ENCODE measurements at places on chromosomes 1 and 21.

GRCh38 chr1:185568155-185569123 lies 165.8 kb upstream of the HMCN1 start:
- no peak for DNase-seq

GRCh38 chr1:170241266-170241851 lies 95.6 kb downstream of the NTMT2 start:
- no peak for DNase-seq

- DNase-seq = no peak
Observed at GRCh38 chr1:76659171-76659940, 207.9 kb upstream of the ST6GALNAC5 start.

DNA sequence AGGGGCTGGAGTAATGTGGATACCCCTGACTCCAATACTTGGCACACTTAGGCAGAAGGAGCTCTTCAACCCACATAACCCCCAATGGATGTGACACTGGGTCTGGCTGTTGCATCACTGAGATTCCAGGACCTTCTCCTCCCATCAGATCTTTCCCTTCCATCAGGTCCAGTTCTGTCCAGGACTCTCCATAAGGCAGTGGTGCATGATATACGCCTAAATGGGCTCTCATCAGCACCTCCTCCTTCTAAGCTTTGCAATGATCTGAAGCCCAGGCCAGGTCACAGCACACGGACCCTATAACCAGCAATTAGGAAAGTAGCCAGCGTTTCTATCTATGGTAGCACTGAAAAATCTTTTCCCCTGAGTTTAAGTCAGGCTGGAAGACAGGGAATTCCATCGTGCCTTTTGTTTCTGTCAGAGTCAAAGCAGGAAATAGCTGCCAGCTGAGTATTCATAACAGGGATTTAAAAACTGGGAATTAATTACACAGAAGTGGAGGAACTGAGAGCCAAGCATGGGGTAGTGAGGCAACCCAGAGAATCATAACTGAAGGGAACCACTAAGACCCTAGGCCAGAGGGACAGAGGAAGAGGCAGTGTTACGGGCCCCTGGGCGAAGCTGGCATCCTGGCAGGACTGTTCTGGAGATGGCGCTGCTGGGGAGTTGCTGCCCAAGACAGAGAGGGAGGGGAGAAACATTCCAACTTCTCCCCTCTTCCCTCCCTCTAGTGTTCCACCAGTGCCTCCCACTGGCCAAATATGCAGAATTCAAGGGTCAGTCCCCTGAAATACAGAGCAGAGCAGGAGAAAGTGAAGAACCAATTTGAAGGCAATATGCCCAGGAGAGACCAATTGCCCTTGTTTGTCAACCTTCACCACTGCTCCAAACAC lies 37.5 kb upstream of the HOOK1 start:
- DNase-seq = no peak

GRCh38 chr1:97726386-97726785 lies 194.4 kb downstream of the DPYD start:
- no peak for DNase-seq

DNA sequence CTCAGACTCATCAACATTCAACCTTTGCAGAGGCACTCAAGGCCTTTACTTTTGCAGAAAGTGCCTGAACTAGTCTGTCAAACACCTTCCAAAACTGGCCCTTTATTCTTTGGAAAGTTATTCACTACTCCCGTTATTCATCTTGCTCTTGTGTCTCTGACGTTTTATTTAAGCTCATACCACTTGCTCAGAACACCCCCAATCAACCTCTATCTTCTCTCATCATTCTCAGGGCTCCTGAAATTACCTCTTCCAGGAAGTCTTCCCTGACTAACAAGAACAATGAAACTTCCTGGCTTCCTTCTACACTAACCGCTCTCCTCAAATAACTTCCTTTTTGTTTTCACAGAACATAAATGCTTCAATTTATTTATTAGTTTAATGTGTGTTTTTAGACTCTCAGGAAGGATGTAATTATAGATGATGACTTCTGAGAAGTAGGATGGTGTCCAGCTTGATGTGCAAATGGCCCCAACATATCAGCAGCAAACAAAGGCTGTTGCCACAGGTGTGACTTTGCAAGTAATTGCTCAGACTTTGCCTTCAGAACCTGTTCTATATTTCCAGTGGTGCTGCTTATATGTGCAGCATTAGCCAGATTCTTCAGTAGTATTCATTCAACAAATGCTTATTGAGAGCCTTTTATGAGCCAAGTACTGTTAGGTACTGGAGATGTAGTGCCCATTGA lies 22.8 kb upstream of the BATF3 start:
- no peak for DNase-seq

DNA sequence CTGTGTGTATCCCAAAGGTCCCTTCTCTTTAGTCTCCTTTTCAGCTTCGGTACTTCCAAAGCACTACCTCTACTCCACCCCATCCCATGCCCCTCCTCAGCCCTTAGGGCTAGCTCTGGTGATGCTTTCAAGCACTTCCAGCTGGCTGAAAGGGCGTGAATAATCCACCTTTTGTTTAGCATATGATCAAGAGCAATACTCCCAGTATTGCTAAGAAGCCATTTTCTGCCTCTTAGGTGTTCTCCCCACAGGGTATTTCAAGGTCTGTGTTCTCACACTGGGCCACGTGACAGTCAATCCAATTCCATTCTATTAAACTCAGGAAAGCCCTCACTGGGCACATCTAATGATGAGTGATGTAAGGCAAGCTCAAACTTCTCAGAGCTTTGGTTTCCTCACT lies 298.5 kb upstream of the PROX1 start:
- DNase-seq = no peak

GRCh38 chr1:44947063-44947773 lies 39.2 kb downstream of the EIF2B3 start:
- peak; percentile 76 for DNase-seq

DNA sequence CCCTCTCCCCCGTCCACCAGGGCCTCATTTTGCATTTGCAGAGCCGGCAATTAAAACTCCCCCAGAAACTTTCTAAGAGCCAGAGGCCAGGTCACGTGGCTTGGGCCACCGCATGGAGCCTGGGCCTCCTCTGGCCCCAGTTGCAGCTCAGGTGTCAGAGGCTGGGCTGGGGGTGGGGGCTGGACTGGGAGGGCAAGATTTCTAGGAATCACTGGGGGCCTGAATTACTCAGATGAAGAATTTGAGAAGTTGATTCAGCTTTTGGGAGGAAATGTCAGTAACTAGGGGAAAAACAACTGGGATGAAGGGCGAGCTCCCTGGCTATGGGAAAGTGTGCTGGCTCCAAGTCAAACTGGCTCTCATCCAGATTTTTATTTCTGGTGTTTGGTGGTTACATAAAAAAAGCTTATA lies 151.0 kb downstream of the CDC7 start:
- DNase-seq = peak; percentile 17

GRCh38 chr1:32770741-32771548 lies 46.2 kb downstream of the YARS1 start:
- no peak for DNase-seq

GRCh38 chr1:164640686-164641352 lies 81.8 kb downstream of the PBX1 start:
- DNase-seq = no peak

GRCh38 chr1:29805896-29806160 lies 569.5 kb downstream of the PTPRU start:
- DNase-seq = no peak

DNA sequence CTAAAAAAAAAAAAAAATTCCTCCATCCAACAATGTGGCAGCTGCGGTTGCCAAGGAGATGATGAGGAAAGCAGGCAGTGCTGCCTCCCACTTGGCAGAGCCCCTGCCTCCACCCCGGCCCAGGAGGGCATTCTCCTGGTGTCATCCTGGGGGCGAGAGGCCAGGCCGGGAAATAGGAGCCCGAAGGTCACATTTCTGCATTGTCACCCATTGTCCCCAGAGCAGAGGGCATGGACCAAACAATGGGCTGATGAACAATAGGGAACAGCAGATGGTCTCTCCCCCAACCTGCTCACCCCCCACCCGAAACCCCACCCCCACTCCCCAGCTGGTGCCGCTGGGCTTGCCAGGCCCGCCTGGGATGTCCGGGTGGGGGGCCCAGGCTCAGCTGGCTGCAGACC lies 37.3 kb downstream of the CAMK2N1 start:
- no peak for DNase-seq

- DNase-seq = no peak
Observed at GRCh38 chr1:113780374-113781146, 21.3 kb upstream of the PHTF1 start.

- no peak for DNase-seq
Observed at GRCh38 chr1:64192290-64192689, 11.1 kb upstream of the UBE2U start.

GRCh38 chr1:162019006-162019405 lies 4.7 kb downstream of the OLFML2B start:
- peak; percentile 86 for DNase-seq

GRCh38 chr1:188364927-188365449 lies 1536.2 kb downstream of the PLA2G4A start:
- DNase-seq = no peak

- DNase-seq = no peak
Observed at GRCh38 chr1:91685994-91686393, 185.3 kb downstream of the CDC7 start.

- DNase-seq = no peak
Observed at GRCh38 chr21:38478782-38479181, 19.5 kb downstream of the ERG start.

GRCh38 chr1:212256369-212256768 lies 28.8 kb upstream of the PPP2R5A start:
- DNase-seq = no peak

DNA sequence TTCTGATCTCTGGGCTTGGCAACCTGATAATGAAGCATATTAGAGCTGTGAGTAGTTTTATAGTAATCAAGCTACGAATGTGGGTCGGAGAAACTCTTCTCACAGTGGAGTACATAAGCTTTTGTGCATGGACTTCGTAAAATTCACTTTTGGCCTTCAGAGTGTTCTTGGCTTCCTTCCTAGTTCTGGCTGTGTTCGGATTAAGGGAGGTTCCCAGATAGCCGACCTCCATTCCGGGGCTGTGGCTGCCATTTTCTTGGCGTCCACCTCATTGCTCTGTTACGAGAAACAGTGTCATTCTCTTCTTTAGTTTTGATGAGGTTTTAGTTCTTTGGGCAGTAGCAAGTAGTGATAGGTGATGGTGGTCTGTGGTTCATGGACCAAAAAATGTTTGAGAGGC lies 26.3 kb downstream of the CAMTA1 start:
- no peak for DNase-seq

DNA sequence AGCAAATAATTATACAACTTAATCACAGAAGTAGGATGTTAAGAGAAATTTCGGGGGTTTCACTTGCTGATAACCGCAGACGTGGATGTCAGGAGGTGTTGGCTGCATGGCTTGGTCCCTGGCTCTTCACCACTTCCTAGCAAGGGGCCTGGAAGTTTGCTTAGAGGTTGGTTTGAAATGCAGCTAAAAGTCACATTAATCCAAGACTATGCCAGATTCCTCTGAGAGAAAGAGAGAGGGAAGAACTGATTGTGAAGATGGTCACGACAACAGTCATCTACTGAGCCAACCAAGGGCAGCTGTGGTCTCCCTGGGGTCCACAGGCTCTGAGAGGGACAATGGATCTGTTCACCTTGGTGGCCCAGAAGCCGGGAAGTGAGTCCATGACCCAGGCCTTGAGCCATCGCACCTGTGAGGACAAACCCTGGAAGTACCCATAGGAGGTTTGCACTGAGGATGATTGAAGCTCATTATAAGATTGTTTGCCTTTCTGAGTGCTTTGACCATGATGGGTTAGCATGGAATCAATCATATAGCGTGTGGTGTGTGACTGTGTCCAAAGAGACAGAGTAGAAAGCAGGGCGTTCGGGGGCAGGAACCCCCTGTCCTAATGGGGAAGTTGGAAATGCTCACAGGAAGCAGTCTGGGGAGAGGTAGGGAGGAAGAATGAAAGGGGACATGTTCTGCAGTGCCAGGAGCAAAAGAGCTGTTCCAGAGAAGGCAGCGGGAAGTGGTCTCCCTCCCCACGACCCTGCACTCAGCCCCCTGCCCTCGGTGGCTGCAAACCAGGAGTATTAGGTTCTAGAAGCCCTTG lies 47.1 kb downstream of the UMODL1 start:
- no peak for DNase-seq

DNA sequence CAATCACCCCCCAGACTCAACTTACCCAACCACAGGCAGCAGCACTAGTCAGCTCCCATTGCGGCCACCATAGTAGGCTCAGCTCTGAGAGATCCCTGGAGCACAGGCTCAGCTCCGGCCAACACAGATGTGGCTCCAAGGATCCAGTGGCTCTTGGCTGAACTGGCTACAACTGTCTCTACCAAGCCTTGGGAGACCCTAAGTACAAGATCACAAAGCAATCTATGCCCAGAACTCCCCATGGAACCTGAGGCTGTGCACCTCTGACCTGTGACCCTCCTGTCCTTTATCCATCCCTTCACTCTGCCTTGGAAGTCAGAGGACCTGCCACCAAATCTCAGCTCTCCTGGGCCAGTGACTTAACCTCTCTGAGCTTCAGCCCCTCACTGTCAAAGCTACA lies 61.8 kb upstream of the GJB5 start:
- no peak for DNase-seq

- no peak for DNase-seq
Observed at GRCh38 chr1:206097381-206097780, 19.8 kb downstream of the AVPR1B start.

GRCh38 chr21:15140321-15141019 lies 75.7 kb upstream of the NRIP1 start:
- DNase-seq = peak; percentile 17

- DNase-seq = no peak
Observed at GRCh38 chr1:230900984-230901383, 32.7 kb upstream of the C1orf198 start.

DNA sequence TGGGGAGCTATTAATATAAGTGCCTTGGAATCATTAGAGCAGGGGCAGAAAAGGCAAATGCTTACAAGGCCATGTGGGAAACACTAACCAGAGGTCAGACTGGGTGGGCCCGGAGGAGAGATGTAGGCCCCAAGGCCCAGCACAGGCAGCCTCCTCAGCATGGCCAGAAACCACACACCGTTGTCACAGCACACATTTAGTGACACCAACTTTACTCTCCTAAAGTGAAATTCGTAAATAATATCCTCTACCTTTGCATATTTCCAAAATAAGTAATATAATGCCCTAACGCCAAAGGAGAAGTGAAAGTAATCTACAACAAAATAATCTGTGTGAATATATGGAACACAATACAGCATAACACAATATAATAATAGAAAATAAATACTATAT lies 62.6 kb downstream of the KIF21B start:
- DNase-seq = no peak

GRCh38 chr1:184911103-184911745 lies 63.1 kb downstream of the NIBAN1 start:
- no peak for DNase-seq

DNA sequence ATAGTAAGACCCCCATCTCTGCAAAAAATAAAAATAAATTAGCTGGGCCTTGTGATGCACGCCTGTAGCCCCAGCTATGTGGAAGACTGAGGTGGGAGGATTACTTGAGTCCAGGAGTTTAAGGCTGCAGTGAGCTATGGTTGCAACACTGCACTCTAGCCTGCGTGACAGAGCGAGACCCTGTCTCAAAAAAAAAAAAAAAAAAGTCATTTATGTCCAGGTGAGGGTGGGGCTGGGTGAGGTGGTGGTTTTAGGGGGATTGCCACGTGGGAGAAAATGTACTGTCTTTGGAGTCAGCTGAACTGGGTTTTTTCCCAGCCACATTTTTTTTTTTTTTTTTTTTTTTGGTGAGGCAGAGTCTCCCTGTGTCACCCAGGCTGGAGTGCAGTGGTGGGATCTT lies 6.7 kb downstream of the PIK3CD start:
- no peak for DNase-seq

- no peak for DNase-seq
Observed at GRCh38 chr1:41648230-41648629, 163.7 kb upstream of the EDN2 start.

GRCh38 chr1:109724933-109725332 lies 12.9 kb downstream of the GSTM5 start:
- no peak for DNase-seq

Measured in NCI-H1105 treated with DMSO at 0.1 percent for 48 hours (cell line).